A375 (cell line): ENCODE measurements at places on chromosomes 2 and 18. TPM values are rescaled to one million over a fixed set of nuclear protein-coding genes. Genes with fewer than 3 reads are reported as not detected.

RAD51AP2 gene
- total RNA-seq: 0.08 and 0.11 TPM in 2 replicates

AGXT gene
- not detected in 2 replicates for total RNA-seq

UGT1A3 gene
- not detected in 2 replicates for total RNA-seq

TMEM18 gene
- 43.2 and 44.5 TPM in 2 replicates for total RNA-seq

CCDC85A gene
- 0.08 TPM in 1 of 2 replicates, not detected in the other for total RNA-seq

IL1RN gene
- not detected in 2 replicates for total RNA-seq

CRYBA2 gene
- total RNA-seq: 4.2 TPM in 1 of 2 replicates, not detected in the other

CXCR4 gene
- not detected in 2 replicates for total RNA-seq
